T47D (cell line): ENCODE measurements at places on chromosomes 2 and 18.

GRCh38 chr2:96463119-96463518 lies 42.0 kb downstream of the NEURL3 start:
- DNase-seq = no peak

DNA sequence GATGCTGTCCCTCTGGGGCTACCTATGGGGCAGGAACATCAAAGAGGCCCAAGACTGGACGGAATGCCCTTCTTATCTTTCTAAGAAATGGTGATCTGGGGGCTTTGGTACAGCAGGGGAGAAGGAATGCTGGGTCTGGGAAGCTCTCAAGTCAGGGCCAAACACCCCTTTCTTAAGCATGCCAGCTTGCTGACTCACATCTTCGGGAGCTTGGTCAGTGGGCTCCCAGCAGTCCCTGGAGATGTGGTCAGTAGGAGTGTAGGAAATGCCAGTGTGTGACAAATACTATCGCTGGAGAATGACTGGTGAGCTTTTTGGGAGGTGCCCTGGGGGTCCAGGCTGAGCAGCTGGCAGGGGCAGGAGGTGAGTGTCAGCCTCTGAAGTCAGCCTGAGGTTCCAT lies 105.0 kb upstream of the CDC42EP3 start:
- DNase-seq = no peak

- DNase-seq = no peak
Measured at GRCh38 chr18:25360301-25360899, 8.4 kb upstream of the ZNF521 start.

- DNase-seq = no peak
Measured at GRCh38 chr2:126253669-126254068, 402.3 kb upstream of the GYPC start.

GRCh38 chr18:49464718-49465598 lies 4.5 kb upstream of the DYM start:
- DNase-seq = no peak

GRCh38 chr2:235963853-235964577 lies 204.2 kb downstream of the GBX2 start:
- DNase-seq = no peak

DNA sequence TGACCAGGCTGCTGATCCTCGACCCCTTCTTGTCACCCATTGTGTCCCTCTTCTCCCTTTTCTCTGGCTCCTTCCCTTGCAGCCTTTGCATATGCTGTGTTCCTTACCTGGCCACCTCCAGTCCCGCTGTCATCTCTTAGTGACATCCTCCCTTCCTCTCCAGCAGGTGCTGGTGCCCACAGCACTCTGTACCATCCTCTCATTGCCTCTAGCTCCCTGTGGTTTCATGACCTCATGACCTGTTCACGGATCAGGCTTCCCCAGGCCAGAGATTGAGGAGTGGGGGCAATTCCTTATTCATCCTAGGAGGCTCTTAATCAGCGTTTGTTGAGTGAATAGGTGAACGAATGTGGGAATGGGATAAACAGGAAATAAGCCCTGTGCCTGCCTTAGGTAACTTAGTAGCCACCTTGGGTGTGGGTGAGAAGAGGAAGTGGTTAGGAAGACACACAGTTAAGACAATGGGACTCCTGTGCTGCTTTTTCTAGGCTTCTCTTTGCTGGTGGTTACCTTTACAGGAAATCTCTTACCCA lies 35.5 kb downstream of the ITGA6 start:
- DNase-seq = no peak

- DNase-seq = no peak
Measured at GRCh38 chr2:125696560-125696959, 959.4 kb upstream of the GYPC start.

- no peak for DNase-seq
Measured at GRCh38 chr2:174632841-174633622, 35.4 kb upstream of the WIPF1 start.

DNA sequence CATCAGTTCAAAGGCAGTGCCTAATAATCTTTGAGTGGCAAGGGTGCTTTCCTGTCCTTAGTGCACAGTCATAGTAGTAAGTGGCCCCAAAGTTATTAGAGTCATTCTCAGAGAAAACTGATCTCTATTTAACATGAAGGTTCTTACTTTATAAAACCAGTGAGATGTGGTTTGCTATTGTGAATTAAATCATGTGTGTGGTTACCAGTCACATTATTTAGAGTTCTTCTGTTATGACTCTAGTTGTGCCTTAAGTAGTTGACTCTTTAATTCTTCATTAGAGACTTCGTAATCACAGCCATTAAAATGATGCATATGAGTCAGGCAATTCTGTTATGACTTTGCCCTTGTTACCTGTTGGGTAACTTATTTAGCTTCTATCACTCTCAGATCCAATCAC lies 1392.9 kb upstream of the ACVR2A start:
- no peak for DNase-seq

GRCh38 chr2:85935746-85936208 lies 47.0 kb upstream of the ST3GAL5 start:
- no peak for DNase-seq

DNA sequence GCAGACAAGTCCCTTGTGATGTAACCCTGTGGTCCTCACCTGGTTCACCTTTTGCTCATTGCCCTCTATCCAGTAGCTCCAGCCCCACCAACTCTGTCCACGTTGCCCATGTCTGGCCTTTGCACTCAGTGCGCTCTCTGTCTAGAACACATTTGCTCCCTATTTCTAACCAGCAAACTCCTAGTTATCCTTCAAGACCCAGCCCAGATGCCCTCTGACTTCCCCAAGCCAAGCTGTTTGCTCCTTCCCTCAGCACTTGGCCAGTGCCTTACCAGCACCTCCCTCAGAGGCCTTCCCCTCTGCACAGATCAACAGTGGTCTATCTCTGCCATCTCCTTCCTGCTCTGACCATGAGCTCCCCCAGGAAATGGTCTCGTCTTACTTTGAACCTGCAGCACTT lies 137.7 kb downstream of the DYSF start:
- no peak for DNase-seq

- DNase-seq = no peak
Measured at GRCh38 chr2:236774171-236774570, 204.5 kb downstream of the ACKR3 start.

GRCh38 chr2:165373278-165374010 lies 96.1 kb upstream of the CSRNP3 start:
- DNase-seq = no peak

DNA sequence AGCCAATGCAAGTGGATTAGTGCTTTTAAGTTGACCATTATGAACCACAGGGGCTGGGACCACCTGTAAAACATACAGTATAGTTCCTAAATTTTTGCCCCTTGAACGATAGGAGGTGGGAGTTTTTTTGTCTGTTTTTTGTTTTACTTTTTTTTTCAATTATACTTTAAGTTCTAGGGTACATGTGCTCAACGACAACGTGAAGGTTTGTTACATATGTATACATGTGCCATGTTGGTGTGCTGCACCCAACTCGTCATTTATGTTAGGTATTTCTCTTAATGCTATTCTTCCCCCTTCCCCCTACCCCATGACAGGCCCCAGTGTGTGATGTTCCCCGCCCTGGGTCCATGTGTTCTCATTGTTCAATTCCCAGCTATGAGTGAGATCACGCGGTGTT lies 1797.9 kb upstream of the PIK3C3 start:
- no peak for DNase-seq

DNA sequence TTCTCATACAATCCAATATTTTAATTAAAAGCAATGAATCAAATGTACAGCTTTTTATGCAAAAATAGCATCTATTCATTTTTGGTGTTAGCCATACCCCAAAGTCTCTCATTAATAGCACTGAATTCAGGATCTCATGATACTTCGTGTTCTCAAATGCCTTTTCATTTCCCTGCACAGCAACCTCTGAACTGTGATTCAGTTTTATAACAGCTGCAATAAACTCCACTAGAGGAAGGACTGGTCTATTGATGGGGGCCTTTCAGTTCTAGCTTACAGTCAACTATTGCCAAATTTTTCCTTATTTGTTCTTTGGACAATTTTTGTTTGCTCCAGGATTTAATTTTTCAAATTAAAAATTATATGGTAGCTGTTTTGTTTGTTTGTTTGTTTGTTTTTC lies 4.8 kb upstream of the TMEM87B start:
- no peak for DNase-seq

DNA sequence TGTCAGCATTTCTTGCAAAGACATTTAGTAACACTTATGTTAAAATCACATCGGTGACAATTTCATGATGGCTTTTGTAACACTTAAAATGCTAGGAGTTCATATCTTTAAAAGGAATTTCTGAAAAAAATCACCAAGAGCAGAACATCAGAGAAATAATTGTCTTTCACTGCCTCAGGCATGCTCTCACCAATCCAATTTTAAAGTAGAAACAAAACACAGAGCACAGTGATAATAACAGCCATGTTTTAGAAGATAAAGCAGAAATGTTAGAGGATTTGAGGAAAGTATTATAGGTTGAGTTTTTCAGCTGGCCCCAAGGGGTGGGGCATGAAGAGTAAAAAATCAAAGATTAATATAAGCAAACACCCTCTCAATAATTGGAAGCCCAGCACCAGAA lies 1037.6 kb downstream of the DSC3 start:
- no peak for DNase-seq

DNA sequence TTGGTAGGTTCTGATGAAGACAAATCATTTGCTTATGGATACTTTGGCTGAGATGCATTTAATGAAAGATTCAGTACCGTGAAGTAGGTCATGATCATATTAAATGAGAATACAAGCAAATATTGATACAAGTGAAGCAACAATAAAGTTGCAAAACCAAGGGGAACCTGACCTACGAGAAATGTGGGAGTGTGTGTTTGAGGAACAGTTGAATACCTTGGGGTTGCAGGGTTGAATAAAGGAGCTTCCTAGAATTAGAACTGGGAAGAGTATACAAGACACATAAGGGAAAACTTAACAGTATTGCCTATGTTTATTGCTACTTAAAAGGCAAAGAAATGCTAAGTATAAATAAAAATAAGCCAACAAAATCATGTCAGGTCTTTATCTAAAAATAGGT lies 702.9 kb downstream of the ERBB4 start:
- DNase-seq = peak; percentile 91

GRCh38 chr18:76658627-76659026 lies 163.6 kb upstream of the ZNF516 start:
- no peak for DNase-seq

DNA sequence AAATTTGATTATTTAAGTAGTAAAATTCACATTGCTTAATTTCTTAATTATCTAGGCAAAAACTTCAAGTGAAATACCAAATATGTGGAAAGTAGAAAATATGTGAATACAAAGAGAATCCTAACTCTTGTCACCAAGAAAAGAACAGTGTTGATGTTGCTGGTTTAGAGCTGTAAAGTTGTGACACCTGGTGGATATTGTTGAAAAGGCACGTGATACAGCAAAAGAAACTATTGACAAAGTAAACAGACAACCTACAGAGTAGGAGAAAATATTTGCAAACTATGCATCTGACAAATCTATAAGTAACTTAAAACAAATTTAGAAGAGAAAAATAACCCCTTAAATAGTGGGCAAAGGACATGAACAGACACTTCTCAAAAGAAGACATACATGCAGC lies 25.6 kb upstream of the ZC3H15 start:
- DNase-seq = peak; percentile 47

GRCh38 chr18:77716282-77716681 lies 466.6 kb downstream of the GALR1 start:
- no peak for DNase-seq

- DNase-seq = no peak
Measured at GRCh38 chr18:23453680-23454058, 582 bp downstream of the RIOK3 start.

GRCh38 chr2:64192125-64192479 lies 47.9 kb upstream of the PELI1 start:
- DNase-seq = no peak

GRCh38 chr18:52874774-52875173 lies 534.8 kb downstream of the DCC start:
- no peak for DNase-seq

DNA sequence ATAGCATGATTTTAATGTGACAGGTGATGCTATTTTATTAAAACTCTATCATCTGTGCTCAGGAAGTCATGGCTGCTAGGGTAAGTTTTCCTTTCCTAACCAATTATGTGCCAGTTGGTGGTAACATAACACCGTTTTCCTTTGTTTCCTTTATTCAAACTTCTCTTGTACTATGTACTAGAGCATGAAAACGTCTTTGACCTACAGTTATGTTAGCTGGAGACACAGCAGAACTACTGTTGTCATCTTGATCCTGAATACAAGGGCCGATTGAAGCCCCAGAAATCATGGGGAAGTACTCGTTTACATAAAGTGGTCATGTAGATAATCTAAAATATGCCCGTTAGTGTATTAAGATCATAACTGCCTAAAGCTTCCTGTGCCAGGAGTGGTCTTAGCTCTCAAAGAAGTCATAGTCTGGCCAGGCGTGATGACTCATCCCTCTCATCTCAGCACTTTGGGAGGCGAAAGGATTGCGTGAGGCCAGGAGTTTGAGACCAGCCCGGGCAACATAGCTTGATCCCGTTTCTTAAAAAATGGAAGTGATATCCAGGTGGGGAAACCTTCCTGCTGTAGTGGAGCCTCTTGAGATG lies 20.5 kb downstream of the NEDD4L start:
- DNase-seq = no peak

DNA sequence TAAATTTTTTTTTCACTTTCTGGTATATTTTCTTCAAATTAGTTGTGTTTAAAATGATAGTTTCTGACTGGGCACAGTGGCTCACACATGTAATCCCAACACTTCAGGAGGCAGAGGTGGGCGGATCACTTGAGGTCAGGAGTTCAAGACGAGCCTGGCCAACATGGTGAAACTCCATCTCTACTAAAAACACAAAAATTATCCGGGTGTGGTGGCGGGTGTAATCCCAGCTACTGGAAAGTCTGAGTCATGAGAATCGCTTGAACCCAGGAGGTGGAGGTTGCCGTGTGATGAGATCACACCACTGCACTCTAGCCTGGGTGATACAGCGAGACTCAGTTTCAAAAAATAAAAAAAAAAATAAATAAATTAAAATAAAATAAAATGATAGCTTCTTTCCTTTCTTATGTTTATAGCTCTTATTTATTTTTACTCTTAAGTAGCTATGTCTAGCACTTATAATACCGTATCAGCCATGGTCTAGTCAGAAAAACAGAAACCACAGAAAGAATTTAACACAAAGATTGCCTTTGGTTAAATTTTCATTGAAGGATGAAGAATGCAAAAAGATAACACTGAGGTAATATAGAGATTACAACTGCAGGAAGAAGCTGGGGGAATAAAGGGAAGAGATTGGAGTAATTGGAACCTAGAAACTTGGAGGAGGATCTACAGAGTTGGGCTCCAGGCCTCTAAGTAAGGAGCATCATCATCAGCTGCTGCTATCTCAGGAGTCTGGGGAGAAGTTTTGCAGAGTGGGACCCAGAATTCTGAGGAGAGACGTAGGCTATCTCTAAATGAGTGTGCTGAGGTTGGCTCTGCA lies 54.7 kb upstream of the MBOAT2 start:
- DNase-seq = no peak

DNA sequence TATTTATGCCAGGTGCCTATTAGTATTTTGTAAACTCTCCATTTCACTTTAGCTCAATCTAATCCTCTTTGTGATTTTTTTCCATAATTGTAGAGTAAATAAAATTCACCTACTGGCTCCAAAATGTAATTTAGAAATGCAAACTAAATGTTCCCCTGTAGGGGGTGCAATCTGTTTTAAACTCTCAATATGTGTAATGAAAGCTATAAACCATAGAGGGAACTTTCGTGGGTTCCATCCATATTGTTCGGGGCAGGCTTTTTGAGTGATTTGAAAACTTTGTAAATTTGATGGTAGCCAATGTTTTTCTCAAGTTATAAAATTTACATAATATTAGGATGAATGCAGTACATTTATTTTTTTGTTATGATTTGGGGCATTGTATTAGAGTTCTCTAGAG lies 49.4 kb downstream of the TSPYL6 start:
- DNase-seq = peak; percentile 41

- peak; percentile 3 for DNase-seq
Measured at GRCh38 chr2:68839260-68839833, 31.9 kb downstream of the BMP10 start.

GRCh38 chr2:161124201-161124600 lies 36.0 kb upstream of the TANK start:
- no peak for DNase-seq
